Fibroblast of lung (primary cell): ENCODE measurements at places on chromosomes 1 and 21.
A peak's percentile ranks its signal among the peaks of the same experiment; 100 is the strongest.

DNA sequence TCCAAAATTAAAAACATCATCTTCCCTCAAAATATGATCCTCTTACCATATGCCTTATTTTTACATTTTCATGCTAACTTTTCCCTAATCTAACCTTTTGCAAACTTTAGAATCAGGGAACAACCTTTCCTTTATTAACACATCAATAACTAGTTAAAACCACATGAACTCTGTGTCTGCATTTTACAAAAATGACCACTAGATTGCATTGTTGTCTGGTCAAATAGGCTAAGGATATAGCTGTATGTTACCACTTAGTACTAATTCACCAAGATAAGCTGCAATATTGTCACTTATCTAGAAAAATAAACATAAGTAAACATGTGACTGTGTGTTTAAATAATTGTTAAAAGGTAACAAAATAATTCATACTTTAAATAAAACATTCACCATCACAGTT lies 82.3 kb downstream of the DENND1B start:
- peak; percentile 11 for DNase-seq

DNA sequence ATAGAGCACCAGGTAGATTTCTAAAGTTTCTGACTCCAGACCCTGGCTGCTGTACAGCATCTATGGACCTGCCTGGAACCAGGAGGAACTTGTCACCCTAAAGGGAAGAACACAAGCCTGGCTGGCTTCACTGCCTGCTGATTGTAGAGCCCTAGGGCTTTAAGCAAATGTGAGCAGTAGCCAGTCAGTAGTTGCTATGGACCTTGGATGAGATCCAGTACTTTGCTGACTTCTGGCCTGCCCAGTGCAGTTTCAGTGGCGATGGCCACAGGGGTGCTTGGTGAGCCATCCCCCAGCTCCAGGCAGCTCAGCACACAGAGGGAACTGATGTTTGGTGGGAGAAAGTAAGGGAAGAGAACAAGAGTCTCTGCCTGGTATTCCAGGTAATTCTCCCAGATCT lies 68.4 kb downstream of the ATP6V1G3 start:
- no peak for DNase-seq

DNA sequence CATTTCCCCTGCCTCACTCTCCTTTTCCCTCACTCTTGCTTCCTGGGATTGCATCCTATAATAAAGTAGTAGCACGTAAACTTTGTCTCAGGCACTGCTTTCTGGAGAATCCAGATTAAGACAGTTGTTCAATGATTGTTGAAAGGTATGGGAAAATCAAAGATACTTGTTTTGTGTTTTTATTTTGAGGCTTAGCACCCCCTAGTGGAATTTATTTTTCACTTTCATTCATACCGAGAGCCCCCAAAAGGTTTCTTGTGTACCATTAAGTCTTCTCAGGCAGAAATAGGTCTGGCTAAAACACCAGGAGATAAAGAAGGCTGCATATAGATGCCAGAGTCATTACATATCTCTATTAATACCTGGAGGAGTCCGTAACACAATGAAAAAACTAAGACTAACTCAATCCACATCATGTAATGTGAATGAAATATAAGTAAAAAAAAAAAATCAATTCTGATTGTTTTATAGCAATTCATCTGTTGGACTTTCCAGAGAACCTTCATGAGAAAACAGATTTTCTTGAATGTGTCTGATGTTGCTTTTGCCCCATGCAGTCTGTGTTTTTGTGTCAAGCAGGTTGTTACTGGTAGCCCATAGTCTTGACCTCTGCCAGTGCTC lies 103.5 kb downstream of the RPE65 start:
- peak; percentile 33 for DNase-seq

DNA sequence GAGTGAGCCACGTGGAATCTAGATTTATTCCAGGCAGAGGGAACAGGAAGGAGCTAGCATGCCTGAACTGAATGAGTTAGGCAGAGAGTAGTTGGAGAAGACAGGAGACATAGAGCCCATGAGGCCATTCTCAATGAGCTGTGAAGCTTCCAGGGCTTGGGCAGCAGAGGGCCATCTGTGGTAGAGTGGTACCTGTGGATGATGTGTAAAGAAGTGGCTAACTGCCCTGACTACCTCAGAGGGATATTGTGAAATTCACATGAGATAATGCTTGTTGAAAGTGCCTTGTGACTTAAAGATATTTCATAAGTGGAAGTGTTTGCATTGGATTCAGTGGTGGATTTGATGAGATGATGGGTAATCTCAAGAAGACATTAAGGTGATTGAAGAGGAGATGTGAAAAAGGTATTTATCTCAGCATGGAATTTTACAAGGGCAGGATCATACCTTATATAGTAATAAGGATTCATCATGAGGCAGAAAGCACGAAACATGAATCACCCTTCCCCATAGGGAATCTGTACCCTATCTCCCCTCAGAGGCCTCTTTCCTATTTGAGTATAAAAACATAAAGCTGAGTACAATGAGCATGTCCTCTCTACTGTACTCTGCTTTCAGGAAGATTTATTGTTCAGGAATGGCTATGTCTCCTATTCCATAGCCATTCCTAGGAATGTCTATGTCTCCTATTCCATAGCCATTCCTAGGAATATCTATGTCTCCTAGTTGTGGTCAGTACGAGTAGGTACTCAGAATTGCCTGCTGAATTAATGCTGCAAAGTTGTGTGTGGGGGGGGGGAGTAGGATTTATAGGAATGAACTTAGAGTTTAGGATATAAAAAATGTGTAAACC lies 146.8 kb downstream of the PAPPA2 start:
- no peak for DNase-seq

- DNase-seq, result peak; percentile 2
Measured at GRCh38 chr1:18256282-18257235, 149.0 kb downstream of the IGSF21 start.

- peak; percentile 40 for DNase-seq
Measured at GRCh38 chr1:178538192-178538916, 25.4 kb downstream of the TEX35 start.

DNA sequence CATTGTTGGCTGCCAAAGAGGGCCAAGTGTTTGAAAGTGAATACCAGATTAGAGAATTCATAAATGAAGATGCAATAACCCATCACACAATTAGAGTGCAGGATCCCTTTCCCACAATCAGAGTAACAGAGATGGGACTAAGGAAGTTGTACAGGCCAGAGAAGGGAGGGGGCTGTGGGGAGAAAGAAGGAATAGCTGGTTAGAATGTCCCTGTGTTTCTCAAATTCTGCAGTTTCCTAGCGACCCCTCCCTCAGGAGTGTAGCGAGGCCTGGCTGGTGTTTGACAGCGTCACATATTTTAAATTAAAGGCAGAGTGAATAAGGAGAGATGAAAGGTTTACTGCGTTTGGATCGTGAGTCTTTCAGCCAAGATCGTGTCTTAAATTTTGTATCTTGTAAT lies 58.1 kb downstream of the GALNT2 start:
- no peak for DNase-seq

DNA sequence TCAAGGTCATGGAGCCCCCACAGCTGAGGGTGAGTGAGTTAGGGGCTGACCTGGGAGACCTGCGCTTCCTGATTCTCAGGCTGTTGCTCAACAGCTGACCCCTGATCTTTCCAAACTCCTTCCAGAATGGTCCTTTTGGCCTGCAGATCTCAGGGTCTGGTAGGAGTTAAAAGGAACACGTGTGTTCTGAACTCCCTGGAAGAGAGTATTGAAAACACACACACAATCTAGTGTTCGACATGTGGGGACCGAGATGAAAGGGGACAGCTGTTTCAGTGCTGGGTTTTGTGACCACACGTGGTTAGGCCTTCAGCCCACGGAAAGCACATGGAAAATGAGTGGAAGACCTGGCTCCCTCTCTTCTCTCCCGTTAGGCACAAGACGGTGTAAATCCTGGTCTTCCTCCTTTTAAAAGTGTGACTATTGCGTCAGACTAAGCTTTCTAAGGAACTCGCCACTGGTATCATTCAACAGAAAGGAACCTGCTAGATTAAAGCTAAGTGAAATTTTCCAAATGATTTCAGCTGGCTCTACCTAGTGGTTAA lies 49.6 kb downstream of the RUNX1 start:
- DNase-seq, result peak; percentile 29

- DNase-seq, result no peak
Measured at GRCh38 chr1:17929224-17929623, 174.1 kb downstream of the ACTL8 start.

GRCh38 chr1:76144247-76144646 lies 69.7 kb downstream of the ST6GALNAC3 start:
- peak; percentile 15 for DNase-seq

DNA sequence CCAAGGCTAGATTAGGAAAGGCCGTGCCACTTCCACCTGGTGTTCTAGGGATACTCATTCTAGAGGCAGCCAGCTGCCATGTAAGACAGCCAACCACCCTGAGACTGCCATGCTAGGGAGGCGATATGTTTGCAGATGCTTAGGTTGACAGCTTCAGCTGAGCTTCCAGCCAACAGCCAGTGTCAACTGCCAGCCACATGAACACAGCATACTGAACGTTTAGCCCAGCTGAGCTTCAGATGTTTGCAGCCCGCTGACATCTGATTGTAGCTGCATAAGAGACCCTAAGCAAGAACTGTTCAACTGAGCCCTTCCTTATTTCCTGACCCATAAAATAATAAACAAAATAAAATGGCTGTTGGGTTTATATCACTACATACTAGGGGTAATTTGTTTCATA lies 5.0 kb upstream of the KCNC4 start:
- DNase-seq, result no peak

DNA sequence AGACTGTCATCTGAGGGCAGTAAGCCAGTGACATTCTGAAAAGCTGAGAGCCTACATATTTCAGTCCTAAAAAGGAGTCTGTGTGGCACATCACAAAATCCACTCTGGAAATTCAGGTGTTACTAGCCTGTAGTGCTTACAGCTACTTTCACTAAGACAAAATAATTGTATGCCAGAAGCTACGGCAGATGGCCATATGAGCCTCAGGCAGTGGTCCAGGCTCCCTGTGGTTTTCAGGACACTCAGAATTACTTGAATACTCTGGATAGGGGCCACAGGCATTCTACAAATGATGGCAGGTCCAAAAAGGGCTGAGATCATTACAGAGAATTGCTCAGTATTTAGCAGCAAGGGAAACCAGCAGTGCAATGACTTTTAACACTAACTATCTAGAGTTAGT lies 527.1 kb downstream of the MRPL39 start:
- peak; percentile 88 for DNase-seq

GRCh38 chr1:38129971-38130370 lies 83.4 kb upstream of the POU3F1 start:
- DNase-seq, result peak; percentile 39

- DNase-seq, result peak; percentile 75
Measured at GRCh38 chr1:26349188-26349876, 4.6 kb downstream of the CRYBG2 start.

- DNase-seq, result no peak
Measured at GRCh38 chr21:42160111-42160721, 58.7 kb upstream of the ABCG1 start.

DNA sequence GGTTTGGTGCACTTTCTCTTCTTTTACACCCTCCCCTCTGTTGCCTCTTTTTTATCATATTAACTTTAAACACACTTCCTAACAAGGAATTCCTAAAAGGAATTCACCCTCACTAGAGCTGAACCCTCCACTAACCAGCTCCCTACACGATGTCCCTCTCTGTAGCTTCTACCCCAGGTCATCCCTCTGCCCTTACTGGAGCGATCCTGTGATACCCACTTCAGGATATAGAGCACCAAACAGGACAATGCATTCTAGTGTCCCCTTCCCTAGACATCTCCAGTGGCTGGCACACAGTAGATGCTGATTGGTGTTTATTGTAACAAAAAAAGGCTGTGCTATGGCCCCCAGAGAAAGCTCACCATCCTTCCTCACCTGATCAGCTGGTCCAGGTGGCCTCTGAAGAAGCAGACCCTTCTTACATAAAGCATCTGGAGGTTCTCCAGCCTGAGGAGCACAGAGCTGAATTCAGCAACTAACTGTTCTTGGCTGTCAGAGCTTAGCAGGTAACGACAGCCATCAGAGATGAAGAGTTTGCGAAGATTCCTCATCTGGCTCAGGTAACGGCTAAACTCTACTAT lies 1.4 kb downstream of the PRAMEF18 start:
- DNase-seq, result no peak

DNA sequence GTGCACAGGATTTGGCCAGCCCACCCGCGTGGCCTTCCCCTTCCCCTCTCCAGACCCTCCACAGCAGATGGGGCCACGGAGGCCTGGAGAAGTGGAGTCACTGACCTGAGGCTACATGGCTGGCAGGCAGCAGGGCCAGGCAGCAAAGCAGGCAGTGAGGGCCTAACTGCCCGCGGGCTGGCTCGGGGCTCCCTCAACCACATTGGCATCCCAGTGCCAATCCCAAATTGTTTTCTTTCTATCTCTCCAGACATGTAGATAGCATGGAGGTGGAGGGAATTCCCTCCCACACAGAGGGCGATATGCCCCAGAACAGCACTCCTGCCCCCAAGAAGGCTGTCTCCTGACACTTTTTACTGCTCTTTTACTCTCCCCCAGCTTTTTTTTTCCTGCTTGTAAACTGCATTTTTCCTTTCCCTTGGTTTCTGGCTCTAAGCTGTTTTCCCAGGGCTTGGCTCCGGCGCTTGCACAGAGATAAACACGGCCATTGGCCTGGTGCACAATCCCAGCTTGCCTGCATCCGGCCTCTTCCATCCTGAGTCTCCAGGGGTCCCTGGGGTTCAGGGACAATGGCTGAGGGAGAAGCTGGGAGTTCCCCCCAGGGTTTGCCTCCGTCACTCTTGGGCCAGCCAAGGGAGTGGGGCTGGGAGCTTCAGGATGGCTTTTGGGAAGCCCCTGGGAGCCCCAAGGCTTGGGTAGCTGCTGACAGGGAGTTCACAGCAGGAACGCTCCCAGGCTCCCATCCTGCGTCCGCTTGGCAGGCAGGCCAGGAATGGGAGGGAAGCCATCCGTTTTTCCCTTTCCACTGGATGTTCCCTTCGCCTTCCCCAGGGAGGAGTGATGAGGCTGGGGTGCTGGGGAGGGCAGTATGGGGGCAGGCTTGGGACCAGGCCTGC lies 7.0 kb downstream of the EPHX1 start:
- peak; percentile 18 for DNase-seq

DNA sequence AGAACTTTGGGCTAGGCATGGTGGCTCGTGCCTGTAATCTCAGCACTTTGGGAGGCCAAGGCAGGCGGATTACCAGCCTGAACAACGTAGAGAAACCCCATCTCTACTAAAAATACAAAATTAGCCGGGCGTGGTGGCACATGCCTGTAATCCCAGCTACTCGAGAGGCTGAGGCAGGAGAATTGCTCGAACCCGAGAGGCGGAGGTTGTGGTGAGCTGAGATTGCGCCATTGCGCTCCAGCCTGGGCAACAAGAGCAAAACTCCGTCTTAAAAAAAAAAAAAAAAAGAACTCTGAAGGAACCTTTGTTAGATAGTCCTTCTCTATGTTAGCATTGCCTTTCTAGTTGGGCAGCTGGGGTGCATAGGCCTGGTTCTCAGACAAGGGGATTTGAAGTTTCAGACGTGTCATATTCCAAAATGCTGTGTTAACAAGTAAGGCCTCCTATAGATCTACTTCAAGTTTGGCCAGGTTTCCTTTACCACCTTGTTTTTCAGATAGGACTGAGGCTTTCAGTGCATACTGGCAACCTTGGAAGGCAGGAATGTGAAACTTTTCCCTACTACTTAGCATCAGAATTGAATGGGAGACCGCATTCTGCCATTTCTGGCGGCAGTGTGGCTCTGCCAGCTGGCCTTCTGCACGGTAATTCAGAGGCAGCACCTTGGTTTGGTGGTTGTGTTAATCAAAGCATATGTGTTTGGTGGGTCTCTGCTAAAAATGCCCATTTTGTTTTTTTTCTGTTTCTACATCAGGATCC lies 6.1 kb downstream of the UQCRH start:
- no peak for DNase-seq
